ENCODE measurements at places on chromosomes 7 and 10.

GRCh38 chr10:34954142-34954541 lies 136.0 kb downstream of the CUL2 start:
- DNase-seq, result peak; percentile 81

DNA sequence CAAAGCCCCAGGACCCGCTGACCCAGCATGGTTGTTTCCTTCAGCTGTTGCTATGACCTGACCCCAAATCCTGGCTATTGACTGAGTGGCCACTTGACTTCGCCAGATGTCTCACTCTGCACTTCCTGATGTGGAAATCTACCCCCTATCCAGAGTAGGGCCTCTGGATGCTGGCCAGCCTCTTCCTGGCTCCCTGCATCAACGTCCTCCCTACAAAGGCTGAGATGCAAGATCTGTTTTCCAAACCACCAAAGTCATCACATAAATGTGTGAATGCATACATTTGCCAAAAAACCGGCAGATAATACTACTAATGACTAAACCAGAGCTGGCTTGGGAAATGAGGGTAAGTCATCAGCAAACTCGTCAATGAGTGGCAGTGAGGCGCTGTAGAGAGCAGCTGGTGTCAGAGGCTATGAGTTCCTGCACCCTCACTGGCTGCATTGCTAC lies 70.4 kb downstream of the PYROXD2 start:
- DNase-seq, result no peak

DNA sequence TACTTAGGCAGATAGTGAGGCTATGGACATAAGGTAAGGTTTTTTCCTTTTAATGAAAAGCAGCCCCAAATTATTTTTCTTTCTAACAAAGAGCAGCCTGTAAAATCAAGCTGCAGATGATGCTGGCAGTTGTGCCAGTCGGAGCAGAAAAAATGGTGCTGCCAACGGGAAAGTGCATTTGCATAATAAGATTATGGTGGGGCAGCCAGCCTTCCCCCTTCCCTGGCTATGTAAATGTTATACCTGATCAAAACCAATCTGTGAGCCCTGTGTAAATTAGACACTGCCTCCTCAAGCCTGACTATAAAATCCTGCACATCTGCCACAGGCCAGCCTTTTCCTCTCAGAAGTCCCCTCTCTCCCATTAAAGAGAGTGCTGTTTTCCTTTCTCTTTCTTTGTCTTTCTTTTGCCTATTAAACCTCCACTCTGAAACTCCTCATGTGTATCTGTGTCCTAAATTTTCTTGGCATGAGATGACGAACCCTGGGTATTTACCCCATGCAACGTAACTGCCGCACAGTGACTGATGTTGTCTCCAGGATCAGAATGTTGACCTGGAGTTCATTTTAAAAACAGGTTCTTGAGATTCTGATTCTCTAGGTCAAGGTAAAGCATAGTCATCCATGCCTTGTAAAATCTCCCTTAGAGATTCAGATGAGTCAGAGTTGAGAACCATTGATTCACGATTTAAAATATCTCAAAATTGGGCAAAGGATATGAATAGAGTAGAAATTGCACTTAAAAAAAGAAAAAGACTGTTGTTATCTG lies 167.3 kb upstream of the C1GALT1 start:
- DNase-seq, result peak; percentile 8

GRCh38 chr7:20653636-20654035 lies 38.2 kb downstream of the ABCB5 start:
- peak; percentile 18 for DNase-seq

DNA sequence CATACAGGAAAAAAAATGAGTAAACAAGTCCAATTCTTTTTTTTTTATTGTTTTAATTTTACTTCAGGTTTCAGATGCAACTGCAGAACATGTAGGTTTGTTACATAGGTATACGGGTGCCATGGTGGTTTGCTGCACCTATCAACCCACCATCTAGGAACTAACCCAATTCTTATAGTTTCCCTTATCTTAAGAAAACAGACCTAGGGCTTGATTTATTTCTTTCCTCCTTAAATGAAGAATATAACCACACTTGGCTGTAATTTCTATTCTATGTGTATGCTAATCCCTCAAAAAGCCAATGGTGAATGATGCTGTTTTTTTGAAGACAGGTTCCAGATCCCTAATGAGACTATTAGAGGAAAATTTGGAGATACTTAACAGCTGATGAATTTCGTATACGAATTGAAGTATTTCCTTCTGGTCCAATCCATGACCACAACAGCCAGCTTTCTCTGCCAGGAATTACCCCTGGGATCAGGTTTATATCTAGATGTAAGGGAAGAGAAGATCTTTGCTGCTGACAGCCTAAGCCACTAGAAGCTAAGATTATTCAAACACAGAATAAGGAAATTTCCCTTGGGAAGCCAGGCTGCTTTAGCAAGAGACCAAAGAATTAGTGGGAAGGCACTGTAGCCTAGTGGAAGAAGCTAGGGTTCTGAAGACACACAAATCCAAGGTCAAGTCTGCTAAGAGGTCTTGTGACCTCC lies 115.8 kb downstream of the INHBA start:
- no peak for DNase-seq

DNA sequence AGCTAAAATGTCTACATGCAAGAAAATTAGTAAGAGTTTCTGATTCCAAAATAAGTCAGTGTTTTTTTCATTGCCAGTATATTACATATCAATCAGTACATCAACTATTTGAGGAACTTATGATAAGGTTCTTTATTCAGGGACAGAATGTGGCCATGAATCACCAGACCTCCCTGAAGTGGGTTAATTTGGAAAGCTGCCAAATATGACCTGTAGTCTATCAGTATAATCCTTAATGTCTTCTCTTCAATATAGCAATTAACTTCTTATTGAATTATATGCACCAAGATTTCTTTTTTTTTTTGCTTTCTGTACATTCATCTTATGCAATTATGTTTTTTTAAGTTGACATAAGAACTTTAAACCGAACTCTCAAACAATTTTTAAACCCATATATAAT lies 714.5 kb upstream of the POT1 start:
- no peak for DNase-seq

DNA sequence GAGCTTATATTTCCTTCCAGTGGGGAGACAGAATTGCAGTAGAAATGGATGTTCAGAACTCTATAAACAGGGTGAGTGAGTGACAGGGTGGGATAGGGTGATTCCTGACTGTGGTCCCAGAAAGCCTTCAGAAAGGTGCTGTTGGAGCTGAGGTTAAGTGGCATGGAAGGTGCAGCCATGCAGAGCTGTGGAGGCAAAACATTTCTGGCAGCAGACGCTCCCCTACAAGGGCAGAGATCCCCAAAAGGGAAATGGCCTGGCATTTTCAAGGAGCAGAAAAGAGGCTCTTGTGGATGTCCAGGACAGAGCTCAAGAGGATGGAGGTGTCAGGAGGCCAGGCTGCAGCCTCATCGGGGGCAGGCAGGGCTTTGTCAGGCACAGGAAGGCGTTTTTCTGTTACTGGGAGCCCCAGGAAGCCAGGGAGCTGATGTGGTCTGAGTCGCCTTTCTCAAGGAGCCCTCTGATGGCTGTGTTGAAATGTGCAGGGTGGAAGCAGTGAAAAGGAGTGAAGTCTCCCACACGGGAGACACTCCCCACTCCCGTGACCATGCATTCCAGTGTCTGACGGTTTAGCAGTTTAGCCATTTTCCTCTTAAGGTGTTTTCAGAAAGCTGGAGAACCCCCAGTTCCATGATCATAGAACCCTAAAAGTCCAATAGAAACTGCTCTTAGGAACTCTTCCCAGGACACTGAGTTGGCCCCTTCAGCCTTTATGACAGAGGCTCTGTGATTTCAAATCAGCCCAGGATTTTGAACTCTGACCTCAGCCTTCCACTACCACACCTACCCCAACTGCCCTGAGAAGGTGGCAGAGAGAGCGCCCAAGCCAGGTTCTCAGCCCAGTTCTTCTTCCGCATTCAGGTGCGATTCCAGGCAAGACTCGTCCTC lies 96.2 kb downstream of the C10orf105 start:
- DNase-seq, result no peak

- DNase-seq, result peak; percentile 48
Measured at GRCh38 chr10:61901829-61902444, 438 bp downstream of the ARID5B start.

DNA sequence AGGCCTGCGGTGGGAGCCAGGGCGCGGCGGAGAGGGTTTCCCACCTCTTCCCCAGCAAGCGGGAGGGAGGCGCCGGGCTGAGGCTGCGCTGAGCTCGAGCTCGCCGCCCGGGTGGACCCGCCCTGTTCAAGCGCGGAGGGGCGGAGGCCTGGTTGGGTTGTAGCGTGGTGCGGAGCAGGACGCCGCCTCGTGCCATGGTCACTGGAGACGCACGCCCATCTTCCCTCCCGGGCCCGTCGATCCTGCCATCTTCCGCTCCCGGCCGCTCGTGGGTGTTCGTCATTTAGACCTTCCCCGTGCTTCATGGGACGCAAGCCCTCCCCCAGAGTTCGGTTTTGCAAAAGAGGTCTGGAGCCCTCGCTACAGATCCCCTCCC lies 9.3 kb upstream of the EN2 start:
- no peak for DNase-seq

- peak; percentile 20 for DNase-seq
Measured at GRCh38 chr7:73774923-73775322, 4.9 kb upstream of the CLDN3 start.

- DNase-seq, result peak; percentile 64
Measured at GRCh38 chr7:148699024-148699781, 500 bp downstream of the CUL1 start.

DNA sequence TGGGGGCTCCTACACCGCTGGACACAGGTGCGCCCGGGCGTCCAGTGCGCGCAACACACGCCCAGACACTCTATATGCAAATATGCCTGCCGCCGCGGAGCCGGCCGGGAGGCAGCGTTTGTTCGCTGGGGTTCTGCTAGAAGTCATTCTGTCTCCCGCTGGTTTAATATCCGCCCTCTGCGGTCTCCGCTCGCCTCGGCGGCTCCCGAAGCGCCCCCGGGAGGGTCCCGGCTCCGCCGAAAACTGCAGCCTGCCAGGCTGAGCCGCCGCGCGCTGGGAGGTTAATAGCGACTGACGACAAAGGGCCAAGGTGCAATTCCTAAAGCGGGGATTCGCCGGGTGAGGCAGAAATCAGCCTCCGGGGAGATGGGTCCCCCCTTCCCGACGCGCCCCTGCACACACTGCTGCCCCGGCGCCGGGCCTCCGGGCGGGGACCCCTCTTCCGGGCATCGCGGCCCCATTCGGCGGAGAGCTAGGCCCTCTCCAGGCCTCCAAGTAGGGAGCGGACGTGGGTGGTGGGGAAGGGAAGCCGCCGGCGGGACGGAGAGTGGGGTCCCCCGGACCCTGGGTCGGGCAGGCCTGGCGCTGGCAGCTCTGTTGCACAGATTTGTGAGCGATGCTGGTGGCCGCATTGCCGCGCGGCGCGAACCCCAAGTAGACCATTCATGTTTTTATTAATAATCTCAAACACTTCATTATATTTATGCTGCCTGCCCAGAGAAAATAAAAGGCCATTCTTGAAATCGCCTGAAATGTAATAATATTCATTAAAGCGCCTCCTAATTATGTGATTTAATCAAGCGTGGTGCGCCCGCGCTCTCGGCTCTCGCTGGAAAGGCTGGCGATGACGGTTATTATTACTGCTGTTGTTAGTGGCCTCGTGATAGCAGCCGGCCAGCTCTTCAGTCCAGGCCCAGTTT lies 9.1 kb downstream of the EN2 start:
- DNase-seq, result no peak

DNA sequence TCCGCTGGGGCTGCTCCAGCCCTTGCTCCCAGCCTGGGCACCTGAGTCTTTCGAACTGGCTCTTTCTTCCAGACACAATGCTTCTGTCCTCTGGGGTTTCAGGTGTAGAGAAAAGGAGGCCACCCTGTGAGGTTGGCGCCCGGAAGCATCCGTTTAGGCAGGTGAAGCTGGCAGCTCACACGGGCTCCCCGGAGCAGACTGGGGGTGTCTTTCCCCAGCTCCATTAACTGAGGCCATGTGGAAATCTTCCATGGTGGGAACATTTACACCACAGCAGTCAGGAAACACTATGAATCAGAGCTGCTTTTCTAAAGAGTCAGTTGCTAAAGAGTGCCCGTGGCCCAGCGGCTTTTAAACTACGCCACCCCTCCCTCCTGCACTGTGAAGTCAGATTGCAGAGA lies 29.2 kb downstream of the PRKAG2 start:
- DNase-seq, result no peak

GRCh38 chr7:27399791-27400567 lies 157.4 kb downstream of the EVX1 start:
- no peak for DNase-seq

GRCh38 chr7:141231018-141231792 lies 157.3 kb downstream of the TMEM178B start:
- no peak for DNase-seq

- DNase-seq, result no peak
Measured at GRCh38 chr7:147833557-147833956, 757.0 kb upstream of the C7orf33 start.

DNA sequence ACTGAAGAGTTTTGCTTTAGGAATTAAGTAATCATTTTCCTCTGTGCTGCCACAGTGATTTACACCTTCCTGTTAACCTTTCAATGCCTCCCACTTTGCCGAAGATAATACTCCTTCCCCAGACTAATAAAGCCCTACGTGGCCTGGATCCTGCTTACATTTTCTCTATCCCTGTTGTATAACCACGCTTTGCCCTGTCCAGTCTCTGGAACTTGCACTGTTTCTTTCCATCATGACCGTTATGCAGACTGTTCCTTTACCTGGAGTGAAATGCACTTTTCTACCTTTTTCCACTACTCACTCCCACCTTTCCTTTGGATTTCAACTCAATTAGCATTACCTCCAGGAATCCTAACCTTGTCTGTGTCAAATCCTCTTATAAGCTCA lies 154.4 kb downstream of the PRKG1 start:
- DNase-seq, result no peak

- DNase-seq, result no peak
Measured at GRCh38 chr10:84590327-84591193, 262.2 kb downstream of the CCSER2 start.

DNA sequence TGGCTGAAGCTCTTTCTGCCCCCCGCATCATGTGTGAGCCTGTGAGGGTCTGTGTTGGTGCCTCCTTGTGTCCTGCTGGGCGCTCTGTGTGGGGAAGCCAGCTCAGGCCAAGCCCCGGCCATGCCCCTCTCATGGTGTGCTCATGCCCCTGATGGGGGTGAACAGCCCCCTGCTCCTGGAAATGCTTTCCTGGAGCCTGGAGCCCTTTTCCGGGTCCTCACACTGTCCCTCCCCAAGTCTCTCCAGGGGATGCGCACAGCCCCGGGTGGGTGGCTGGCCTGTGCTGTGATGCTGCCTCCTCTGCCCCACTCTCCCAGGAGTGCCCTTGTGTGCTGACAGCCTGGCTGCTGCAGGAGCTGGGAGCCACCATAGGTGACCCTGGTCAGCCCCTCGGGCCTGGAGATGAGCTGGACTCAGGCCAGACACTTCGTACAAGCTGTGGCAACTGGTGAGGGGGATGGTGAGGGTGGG lies 20.8 kb upstream of the ZNF862 start:
- no peak for DNase-seq
